Activated naive CD8-positive, alpha-beta T cell treated with anti-CD3 and anti-CD28 coated beads, Interleukin-2, amount 50 U/mL, for 24 hours (primary cell): ENCODE measurements at places on chromosomes 6 and 20.

- DNase-seq = no peak
Measured at GRCh38 chr6:137800762-137801161, 66.3 kb upstream of the TNFAIP3 start.

DNA sequence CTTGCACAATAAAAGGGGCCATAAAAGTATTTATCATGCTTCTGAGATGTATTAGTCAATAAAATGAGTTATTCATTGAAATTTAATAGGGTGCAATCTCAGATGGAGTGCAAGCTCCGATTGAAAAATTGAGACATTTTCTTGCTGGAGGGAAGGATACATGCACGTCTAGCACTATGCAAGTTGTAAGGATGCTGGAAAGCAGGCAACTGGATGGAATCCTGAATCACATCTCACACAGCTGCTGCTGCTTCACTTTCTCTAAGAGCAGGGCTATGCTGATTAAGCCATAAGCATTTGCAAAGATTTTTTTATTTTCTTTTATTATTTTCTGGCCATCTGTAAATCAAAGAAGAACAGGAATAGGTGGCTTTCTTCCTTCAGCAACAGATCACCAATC is 308.8 kb upstream of the EPHA7 start:
- no peak for DNase-seq

DNA sequence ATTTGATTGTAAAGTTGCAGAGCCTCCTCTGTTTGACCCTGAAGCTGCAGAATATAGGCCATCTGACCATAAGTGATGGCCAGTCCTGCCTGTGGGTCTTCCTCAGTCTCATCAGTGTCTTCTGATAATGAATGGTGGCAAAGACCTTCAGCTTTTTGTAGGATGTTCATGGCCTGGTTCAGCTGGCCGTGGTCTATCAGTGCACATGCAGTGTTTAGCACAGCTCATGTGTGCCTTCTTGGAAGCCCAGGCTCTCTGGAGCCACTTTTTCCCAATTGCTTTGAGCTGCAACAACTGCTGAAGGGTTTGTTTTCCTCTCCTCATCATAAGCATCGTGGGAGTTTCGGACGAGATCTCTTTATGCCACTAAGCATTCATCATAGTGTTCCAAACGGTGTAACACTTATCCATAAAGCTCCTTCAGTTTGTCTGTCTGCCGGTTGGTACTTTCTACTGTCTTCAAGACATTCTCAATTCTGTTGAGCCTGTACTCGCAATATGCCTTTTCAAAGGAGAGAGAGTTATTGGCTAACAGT is 70.1 kb upstream of the TULP4 start:
- DNase-seq = no peak

DNA sequence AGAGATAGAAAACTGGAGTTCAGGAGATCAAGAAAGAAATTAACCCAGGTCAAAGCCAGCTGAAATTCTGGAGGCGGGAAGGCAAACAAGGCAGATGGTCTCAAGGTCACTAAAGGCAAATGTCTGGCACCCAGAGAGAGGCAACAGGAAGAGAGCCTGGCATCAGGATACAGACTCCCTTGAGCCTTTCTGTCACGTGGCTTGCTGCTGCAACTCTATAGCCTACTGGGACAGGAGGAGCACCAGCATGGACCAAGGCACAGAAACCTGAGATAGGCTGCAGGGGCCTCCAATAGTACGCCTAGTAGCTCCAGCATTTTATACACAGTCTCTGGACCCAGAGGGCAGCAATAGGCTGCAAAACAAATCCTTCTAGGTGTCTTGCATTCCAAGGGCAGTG is 75.1 kb downstream of the SEL1L2 start:
- DNase-seq = no peak

DNA sequence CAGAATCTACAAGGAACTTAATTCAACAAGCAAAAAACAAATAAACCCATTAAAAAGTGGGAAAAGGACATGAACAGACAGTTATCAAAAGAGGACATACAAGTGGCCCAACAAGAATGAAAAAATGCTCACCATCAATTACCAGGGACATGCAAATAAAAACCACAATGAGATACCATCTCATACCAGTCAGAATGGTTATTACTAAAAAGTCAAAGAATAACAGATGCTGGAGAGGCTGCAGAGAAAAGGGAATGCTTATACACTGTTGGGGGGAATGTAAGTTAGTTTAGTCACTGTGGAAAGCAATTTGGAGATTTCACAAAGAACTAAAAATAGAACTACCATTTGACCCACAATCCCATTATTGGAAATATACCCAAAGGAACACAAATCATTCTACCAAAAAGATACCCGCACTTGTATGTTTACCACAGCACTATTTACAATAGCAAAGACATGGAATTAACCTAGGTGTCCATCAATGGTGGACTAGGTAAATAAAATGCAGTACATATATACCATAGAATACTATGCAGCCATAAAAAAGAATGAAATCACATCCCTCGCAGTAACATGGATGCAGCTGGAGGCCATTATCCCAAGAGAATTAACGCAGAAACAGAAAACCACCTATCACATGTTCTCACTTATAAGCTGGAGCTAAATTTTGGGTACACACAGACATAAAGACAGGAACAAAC is 48.4 kb downstream of the RNGTT start:
- DNase-seq = no peak
